ENCODE measurements at places on chromosomes 2 and 18.

DNA sequence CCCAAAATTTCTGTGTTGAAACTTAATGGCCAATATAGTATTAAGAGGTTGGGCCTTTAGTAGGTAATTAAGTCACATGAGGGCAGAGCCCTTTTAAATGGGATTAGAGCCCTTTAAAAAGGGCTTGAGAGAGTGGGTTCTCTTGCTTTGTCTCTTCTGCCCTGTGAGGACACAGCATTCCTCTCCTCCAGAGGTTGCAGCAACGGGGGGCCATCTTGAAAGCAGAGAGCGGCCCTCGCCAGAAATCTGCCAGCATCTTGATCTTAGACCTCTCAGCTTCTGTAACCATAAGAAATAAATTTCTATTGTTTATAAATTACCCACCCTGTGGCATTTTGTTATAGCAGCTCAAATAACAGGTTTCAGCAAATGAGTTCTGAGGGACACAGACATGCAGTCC is 305.0 kb upstream of the LRP1B start:
- no peak for DNase-seq

GRCh38 chr2:148968301-148968700 is 70.2 kb upstream of the LYPD6B start:
- DNase-seq: no peak

DNA sequence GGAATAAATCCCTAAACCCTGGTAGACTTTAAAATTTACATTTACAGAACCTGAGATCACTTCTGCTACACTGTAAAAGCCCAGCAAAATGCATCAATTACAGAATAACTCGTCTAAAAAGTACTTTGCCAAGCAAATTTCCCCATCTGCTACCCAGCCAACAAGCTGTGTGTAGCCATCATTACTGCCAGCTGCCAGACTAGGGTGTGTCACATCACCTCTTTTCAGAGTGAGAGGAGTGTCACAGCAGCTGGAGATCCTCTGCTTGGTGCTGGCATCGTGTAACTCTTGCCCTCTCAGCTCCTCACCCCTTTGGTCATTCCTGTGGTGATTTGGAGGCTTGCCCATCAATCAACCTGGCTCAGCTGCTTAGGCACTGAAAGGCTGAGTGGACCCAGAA is 340.4 kb upstream of the MMADHC start:
- no peak for DNase-seq

DNA sequence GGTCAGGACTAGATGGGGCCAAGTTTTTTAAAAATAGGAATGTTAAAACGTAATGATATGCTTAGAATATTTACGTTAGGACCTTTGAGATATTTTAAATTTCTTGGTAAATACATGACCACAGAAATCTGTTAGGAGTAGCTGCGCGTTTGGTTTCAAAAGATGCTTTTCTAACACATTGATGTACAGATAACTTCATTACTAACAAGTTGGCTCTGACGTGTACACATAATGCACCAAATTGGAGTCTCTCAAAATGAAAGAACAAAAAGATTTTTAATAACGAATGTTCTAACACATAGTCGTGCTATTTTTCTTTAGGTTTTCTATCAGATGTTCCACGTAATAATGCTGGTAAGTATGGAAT is 608 bp downstream of the PHOSPHO2 start:
- DNase-seq: no peak

GRCh38 chr2:170817093-170818035 is 677 bp downstream of the GAD1 start:
- DNase-seq: peak; percentile 15

DNA sequence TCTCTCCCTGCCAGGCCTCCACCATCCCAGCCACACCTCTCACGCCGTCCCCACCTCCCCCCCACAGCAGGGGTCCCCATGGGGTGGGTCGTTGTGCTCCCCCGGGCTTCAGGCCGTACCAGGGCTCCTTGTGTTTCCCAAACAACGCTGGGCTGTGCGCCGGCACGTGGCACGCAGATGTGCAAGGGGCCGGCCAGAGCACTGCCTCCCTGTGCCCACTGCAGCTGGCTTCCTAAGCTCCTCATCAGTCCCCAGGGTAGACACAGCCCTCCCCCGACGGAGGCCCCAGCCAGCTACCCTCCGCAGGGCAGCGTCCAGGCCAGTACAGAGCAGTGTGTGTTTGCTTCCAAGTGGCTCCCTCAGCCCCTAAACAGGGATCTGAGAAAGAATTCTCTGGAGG is 34.0 kb downstream of the BIN1 start:
- no peak for DNase-seq

- DNase-seq: peak; percentile 48
Observed at GRCh38 chr2:217853301-217853881, 149.4 kb downstream of the TNS1 start.

GRCh38 chr2:166092889-166093288 is 34.9 kb downstream of the SCN1A start:
- peak; percentile 25 for DNase-seq
